ENCODE measurements at places on chromosomes 7 and 10. TPM values are rescaled to one million over a fixed set of nuclear protein-coding genes. Genes with fewer than 3 reads are reported as not detected.
A peak's percentile ranks its signal among the peaks of the same experiment; 100 is the strongest.

DNA sequence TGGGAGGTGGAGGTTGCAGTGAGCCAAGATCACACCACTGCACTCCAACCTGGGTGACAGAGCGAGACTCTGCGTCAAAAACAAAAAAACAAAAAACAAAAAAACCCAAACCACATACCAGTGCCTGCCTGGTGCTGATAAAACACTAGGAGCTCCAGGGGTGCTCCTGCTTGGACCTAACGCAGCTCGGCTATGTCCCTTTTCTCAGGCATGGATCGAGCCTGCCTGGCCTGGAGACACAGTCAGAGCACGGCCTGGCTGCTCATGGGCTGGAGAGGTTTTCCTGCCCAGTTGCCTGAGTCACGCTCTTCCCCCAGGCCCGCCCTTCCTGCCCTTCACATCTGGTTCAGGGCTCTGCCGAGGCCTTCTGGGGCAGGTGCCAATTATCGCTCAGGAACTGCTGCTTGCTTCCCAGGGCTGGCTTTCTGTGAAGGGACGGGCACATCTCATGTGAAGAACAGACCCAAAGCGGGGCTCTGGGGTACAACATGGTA lies 12.6 kb upstream of the NPFFR1 start:
- no peaks in the 10 kb centered on the region for H3K36me3 ChIP-seq
- no peak overlapping the region for H3K4me3 ChIP-seq
- H3K4me1 ChIP-seq: peaks cover 20% of the 10 kb centered on the region
- H3K27ac ChIP-seq: peak overlapping the region; percentile 87

DNA sequence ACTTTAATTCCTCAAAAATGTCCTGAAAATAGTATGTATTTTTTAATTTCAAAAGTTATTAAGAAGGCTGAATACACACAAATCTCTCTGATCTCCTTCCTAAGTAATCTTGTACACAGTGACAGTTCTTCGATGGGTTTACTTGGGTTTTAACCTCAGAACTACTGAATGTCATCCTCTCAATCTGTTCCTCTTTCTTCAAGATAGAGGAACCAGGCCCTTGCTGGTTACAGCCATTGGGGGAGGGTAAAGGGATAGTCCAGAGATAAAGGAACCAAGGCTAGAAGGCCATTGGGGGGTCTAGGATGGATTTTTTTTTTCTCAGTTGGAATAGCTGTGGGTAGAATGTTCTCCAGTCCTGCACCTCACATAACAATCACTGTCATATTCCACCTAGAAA lies 224.9 kb downstream of the SKIDA1 start:
- H3K4me1 ChIP-seq: no peaks in the 10 kb centered on the region
- H3K4me3 ChIP-seq: no peak overlapping the region
- H3K27ac ChIP-seq: no peak overlapping the region
- no peak for DNase-seq

GRCh38 chr7:15603124-15603523 lies 41.3 kb upstream of the AGMO start:
- no peak overlapping the region for H3K27ac ChIP-seq
- no peak overlapping the region for H3K4me3 ChIP-seq
- no peaks in the 10 kb centered on the region for H3K36me3 ChIP-seq
- no peaks in the 10 kb centered on the region for H3K27me3 ChIP-seq

- H3K36me3 ChIP-seq: no peaks in the 10 kb centered on the region
- H3K4me1 ChIP-seq: no peaks in the 10 kb centered on the region
- no peak overlapping the region for H3K27ac ChIP-seq
- H3K4me3 ChIP-seq: no peak overlapping the region
- no peak for DNase-seq
- H3K27me3 ChIP-seq: no peaks in the 10 kb centered on the region
Measured at GRCh38 chr7:48976850-48977249, 52.5 kb downstream of the CDC14C start.

GRCh38 chr10:8830876-8831275 lies 776.4 kb downstream of the GATA3 start:
- H3K4me1 ChIP-seq: no peaks in the 10 kb centered on the region
- H3K27ac ChIP-seq: no peak overlapping the region
- no peak for DNase-seq
- H3K36me3 ChIP-seq: no peaks in the 10 kb centered on the region
- no peaks in the 10 kb centered on the region for H3K27me3 ChIP-seq
- H3K4me3 ChIP-seq: no peak overlapping the region

- no peaks in the 10 kb centered on the region for H3K27me3 ChIP-seq
- no peak overlapping the region for H3K27ac ChIP-seq
- H3K4me3 ChIP-seq: no peak overlapping the region
- H3K36me3 ChIP-seq: peaks cover 37% of the 10 kb centered on the region
- DNase-seq: no peak
- peaks cover 20% of the 10 kb centered on the region for H3K4me1 ChIP-seq
Measured at GRCh38 chr7:116740231-116740630, 68.2 kb downstream of the MET start.

DNA sequence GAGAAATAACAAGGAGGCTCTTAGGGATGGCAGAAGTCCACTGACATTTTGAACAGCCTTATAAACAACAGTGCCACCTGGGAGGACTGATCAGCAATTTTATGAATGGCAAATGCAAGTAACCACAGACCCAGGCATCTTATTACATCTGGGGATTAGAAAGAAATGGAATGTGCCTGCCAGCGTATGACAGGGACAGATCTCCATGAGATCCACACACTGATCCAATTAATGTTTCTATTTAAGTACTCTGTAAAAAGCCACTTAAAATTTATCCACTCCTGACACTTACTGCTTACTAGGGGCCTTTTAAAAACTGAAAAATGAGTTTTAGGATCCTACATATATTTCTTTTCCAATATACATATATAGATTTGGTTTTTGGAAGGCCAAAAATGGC lies 28.6 kb downstream of the PARD3 start:
- H3K27me3 ChIP-seq: no peaks in the 10 kb centered on the region
- DNase-seq: no peak
- no peaks in the 10 kb centered on the region for H3K36me3 ChIP-seq
- peaks cover 85% of the 10 kb centered on the region for H3K4me1 ChIP-seq
- H3K27ac ChIP-seq: peak overlapping the region; percentile 70

DNA sequence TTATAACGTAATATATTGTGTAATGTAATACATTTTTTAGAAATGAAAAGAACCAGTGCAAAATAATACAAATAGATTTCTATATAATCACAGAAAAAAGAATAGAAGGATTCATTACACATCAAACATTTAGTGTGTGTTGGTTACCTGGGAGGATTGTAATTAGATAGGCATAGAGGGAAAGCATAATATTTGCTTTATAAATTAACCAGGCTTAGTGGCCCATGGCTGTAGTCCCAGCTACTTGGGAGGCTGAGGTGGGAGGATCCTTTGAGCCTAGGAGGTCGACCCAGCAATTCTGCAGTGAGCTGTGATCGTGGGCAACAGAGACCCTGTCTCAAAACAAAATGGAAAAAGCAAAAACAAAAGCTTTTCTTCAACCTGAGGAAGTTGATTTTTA lies 5.0 kb upstream of the CNOT4 start:
- H3K4me1 ChIP-seq: no peaks in the 10 kb centered on the region
- H3K4me3 ChIP-seq: no peak overlapping the region
- no peaks in the 10 kb centered on the region for H3K36me3 ChIP-seq
- no peak overlapping the region for H3K27ac ChIP-seq
- no peaks in the 10 kb centered on the region for H3K27me3 ChIP-seq

DNA sequence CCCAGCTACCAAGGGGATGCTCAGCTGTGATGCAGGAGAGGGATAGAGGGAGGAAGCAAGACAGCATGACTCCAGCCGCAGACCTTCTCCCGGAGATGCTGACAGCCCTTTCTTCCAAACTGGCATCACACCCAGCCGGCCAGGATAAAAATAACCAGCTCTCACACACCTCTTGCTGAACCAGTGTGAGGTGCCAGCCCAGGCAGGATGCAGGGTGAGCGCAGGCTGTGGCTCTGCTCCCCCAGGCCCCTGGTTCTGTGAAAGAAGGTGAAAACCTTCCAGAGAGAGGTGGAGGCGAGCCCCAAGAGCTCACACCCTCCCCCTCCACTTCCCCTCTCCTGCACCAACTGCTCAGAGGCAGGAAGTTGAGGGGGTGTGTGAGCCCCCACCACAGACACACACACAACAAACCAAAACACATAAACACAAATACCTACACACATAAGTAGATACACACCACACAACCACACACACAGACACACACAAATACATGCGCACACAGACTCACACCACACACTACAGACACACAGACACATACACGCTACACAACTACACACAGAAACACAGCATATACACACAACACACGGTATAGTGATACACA lies 4.0 kb downstream of the GPR15LG start:
- H3K27me3 ChIP-seq: no peaks in the 10 kb centered on the region
- no peak for DNase-seq
- no peaks in the 10 kb centered on the region for H3K36me3 ChIP-seq
- no peak overlapping the region for H3K4me3 ChIP-seq
- H3K27ac ChIP-seq: no peak overlapping the region
- H3K4me1 ChIP-seq: no peaks in the 10 kb centered on the region

GRCh38 chr7:149729983-149730801 lies 43.2 kb downstream of the ZNF467 start:
- DNase-seq: peak; percentile 81
- peaks cover 26% of the 10 kb centered on the region for H3K4me1 ChIP-seq
- H3K27ac ChIP-seq: peak overlapping the region; percentile 78
- peak overlapping the region; percentile 48 for H3K4me3 ChIP-seq
- H3K36me3 ChIP-seq: peaks cover 63% of the 10 kb centered on the region

- H3K4me1 ChIP-seq: no peaks in the 10 kb centered on the region
- no peaks in the 10 kb centered on the region for H3K27me3 ChIP-seq
- no peak overlapping the region for H3K4me3 ChIP-seq
- peak; percentile 6 for DNase-seq
Measured at GRCh38 chr10:79029478-79030390, 39.0 kb upstream of the ZMIZ1 start.

DNA sequence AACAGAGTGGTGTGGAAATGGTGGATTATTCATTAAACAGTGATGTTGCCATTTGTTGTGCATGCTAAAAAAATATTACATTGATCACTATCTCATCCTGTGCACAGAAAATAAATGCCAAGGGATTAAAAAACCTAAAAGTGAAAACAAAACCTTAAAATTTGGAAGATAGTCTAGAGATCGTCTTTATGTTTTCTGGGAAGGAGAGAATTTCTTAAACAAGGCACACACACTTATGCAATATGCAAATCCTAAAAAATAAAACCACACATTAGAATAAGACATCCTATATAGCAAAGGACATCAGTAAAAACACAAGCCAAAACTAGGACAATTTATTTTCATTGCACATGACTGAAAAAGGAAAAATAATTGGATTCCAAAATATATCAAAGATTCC lies 54.5 kb downstream of the MACC1 start:
- no peaks in the 10 kb centered on the region for H3K4me1 ChIP-seq
- H3K27ac ChIP-seq: no peak overlapping the region
- no peak for DNase-seq
- H3K4me3 ChIP-seq: no peak overlapping the region

DNA sequence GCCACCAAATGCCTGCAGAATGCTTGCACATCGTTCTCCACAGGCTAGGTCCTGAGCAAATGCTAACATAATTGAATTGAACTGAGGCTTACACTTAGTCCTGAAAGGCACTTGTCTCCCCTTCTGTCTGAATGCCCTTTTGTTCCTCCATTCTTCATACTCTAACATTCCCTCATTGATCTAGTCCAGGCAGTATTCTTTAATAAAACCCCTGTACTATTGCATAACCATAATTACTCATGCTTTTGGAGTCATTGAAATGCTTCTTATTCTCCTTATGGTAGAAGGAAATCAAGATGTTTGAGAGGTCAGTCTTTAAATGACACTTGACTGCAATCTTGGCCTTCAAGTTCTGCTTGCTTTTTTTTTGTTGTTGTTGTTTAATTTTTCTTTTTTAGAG lies 7.1 kb downstream of the PI4K2A start:
- no peak overlapping the region for H3K4me3 ChIP-seq
- peaks cover 6% of the 10 kb centered on the region for H3K36me3 ChIP-seq
- H3K27ac ChIP-seq: no peak overlapping the region
- peaks cover 28% of the 10 kb centered on the region for H3K4me1 ChIP-seq
- no peak for DNase-seq
- H3K27me3 ChIP-seq: no peaks in the 10 kb centered on the region

GRCh38 chr7:108627476-108628051 lies 57.9 kb downstream of the DNAJB9 start:
- no peaks in the 10 kb centered on the region for H3K4me1 ChIP-seq
- no peaks in the 10 kb centered on the region for H3K36me3 ChIP-seq
- no peak overlapping the region for H3K4me3 ChIP-seq

GRCh38 chr10:113982296-113982695 lies 61.4 kb upstream of the ADRB1 start:
- DNase-seq: no peak
- H3K36me3 ChIP-seq: no peaks in the 10 kb centered on the region
- no peaks in the 10 kb centered on the region for H3K27me3 ChIP-seq

- H3K36me3 ChIP-seq: peaks cover 35% of the 10 kb centered on the region
- H3K4me1 ChIP-seq: peaks cover 1% of the 10 kb centered on the region
- DNase-seq: no peak
- no peak overlapping the region for H3K27ac ChIP-seq
Measured at GRCh38 chr10:29454250-29454649, 165.4 kb downstream of the LYZL1 start.

GRCh38 chr7:36929791-36930190 lies 205.5 kb upstream of the AOAH start:
- no peaks in the 10 kb centered on the region for H3K27me3 ChIP-seq
- H3K4me3 ChIP-seq: no peak overlapping the region
- DNase-seq: no peak

DNA sequence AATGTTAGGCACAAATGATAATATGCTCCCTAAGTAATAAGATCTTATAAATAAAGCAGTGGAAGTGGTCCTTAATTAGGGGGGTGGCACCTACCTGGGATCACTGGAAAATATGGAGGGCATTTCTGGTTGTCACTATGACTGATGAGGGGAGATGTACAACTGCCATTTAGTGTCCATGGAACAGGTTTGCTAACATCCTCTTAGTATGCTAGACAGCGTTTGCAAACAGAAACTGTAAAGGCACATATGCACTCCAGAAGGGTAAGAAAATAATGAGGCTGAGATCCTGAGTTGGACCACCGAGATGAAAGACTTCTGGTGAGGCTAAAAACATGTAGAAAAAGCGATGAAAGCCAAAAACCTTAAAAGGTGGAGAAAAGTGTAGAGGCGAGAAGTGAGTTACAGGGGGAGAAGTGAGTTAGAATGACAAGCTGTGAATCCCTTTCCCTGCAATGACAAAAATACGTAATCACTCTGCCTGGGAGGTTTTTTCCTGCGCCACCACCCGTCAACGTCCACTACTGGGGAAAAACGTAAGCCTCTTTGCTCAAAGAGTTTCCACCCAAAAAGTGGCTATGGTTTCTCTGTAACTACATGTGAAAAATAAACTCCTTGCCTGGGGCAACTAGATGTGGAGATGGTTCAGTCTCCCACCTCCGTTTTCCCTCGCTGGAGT lies 767 bp downstream of the KRIT1 start:
- peak overlapping the region; percentile 90 for H3K27ac ChIP-seq
- peaks cover under 1% of the 10 kb centered on the region for H3K36me3 ChIP-seq
- peak overlapping the region; percentile 87 for H3K4me3 ChIP-seq

DNA sequence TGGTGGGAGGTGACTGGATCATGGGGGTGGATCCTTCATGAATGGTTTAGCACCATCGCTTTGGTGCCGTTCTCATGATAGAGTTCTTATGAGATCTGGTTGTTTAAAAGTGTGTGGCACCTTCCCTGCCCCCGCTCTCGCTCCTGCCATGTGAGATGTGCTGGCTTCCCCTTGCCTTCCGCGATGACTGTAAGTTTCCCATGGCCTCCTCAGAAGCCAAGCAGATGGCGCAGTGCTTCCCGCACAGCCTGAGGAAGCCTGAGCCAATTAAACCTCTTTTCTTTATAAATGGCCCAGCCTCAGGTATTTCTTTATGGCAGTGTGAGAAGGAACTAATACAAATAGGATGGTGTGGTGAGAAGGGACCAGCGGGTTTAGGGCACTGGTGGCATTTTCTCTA lies 243.3 kb upstream of the CELF2 start:
- no peak overlapping the region for H3K4me3 ChIP-seq
- no peak overlapping the region for H3K27ac ChIP-seq
- no peaks in the 10 kb centered on the region for H3K36me3 ChIP-seq
- no peak for DNase-seq

The ADRB1 gene
- polyA plus RNA-seq: 0.12 TPM

The FRAT2 gene
- 3.2 TPM for polyA plus RNA-seq

The ANKRD7 gene
- polyA plus RNA-seq: not detected

The AKR1C4 gene
- not detected for polyA plus RNA-seq

Measured in psoas muscle (tissue), 8 donors.